Hippocampal formation (tissue), 2 donors: ENCODE measurements at places on chromosomes 12 and 14.

DNA sequence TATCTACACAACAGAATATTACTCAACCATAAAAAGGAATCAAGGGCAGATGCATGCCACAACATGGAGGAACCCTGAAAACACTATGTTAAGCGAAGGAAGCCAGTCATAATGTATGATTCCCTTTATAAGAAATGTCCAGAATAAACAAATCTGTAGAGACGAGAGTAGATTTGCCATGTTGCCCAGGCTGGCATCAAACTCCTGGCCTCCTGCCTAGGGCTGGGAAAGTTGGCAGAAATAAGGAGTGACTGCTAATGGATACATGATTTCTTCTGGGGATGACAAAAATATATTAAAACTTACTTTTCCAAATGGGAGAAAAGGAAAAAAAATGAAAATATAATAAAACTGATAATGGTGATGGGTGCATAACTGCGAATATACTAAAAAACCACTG is 10.9 kb downstream of the CLIP1 start:
- DNase-seq: no peak

- no peak for DNase-seq
These were observed 17.6 kb downstream of the PNP start for GRCh38 chr14:20486684-20487395.

DNA sequence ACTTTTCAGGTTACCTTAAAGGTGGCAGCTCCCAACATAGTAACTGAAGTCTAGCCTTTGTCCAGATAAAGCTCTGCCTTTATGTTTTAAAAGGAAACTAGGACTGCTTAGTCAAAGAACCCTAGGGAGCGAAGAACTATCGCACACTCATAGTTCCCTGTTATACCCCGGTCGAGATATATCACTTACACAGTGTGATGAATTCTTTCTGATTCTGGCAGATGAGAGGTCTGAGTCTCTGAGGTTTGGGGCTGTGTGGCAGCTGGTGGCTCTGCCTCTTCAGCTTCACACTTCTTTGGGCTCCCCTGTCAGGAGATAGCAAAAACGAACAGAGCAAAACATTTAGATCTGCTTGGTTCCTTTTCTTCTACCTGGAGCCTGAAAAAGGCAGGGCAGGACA is 17.0 kb downstream of the ACIN1 start:
- DNase-seq: no peak

DNA sequence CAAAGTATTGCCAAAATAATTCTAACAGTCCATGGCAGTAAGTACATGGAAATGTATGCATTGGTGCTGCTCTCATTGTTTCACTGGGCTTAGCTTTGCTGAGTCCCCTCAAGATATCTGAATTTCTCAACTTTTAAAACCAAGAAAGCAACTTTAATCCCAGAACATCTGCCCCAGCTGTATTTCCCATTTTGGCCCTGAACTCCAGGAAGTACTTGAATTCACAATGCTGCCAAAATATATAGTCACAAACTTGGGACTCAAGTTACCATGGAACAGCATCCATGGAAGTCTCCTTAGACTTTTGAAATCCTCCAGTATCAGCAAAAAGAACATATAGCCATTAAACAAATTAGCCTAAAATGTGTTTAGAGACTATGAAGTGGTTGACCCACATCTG is 78.5 kb upstream of the FLRT2 start:
- no peak for DNase-seq

DNA sequence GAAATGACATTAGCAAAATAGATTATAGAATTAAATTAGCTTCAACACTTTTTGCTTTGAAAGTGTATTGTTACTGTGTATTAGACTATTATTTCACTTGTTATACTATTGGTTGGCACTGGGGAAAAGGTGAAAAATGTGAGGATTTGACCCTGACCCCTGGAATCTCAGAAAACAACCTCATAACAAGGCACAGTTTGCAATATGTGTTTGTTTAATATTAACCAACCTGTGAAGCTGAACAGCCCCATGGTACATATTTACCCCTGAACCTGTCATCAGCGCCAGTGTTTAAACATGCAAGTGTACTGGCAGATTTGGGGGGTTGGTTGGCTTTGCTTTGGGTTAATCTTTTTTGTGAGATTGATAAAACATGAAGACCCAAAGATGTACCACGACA is 11.7 kb downstream of the SLC38A4 start:
- no peak for DNase-seq
